ENCODE measurements at places on chromosomes 7 and 10. TPM values are rescaled to one million over a fixed set of nuclear protein-coding genes. Genes with fewer than 3 reads are reported as not detected.

DNA sequence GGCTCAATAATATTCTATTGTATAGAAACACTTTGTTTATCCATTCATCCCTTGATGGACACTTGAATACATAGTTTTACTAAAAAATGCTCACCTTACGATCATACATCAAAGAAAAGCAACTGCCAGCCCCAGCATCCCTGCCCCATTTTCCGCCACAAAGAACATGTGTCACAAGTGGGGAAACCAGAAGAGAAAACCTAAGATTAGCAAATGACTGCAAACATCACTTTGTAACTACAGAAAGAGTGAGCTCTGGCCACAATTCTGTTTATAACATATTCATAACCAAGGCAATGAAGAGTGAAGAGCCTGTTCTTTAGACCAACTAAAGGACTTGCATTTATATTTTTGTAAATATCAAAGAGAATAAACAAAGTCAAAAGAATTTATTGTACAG is 89.8 kb downstream of the DOCK4 start:
- H3K36me3 ChIP-seq = no peaks in the 10 kb centered on the region
- H3K4me3 ChIP-seq = no peak overlapping the region
- no peaks in the 10 kb centered on the region for H3K27me3 ChIP-seq

DNA sequence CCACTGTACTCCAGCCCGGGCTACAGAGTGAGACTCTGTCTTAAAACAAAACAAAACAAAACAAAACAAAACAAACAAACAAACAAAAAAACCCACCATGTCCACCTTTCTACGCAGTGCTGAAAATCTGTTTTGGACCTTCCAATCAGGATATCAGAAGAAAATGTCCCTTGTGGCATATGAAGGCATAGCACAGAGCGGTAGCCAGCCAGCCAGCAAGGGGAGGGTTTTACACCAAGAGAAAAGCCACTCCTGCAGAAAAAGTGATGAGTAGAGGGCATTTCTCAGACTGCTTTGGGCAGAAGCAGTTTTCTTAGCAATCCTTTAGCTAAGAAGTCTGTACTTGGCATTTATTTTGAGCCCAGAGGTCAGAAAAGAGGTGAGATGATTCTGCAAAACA is 612.2 kb downstream of the TYW1 start:
- no peaks in the 10 kb centered on the region for H3K36me3 ChIP-seq
- no peak overlapping the region for H3K4me3 ChIP-seq
- DNase-seq = no peak
- H3K4me1 ChIP-seq = no peaks in the 10 kb centered on the region

DNA sequence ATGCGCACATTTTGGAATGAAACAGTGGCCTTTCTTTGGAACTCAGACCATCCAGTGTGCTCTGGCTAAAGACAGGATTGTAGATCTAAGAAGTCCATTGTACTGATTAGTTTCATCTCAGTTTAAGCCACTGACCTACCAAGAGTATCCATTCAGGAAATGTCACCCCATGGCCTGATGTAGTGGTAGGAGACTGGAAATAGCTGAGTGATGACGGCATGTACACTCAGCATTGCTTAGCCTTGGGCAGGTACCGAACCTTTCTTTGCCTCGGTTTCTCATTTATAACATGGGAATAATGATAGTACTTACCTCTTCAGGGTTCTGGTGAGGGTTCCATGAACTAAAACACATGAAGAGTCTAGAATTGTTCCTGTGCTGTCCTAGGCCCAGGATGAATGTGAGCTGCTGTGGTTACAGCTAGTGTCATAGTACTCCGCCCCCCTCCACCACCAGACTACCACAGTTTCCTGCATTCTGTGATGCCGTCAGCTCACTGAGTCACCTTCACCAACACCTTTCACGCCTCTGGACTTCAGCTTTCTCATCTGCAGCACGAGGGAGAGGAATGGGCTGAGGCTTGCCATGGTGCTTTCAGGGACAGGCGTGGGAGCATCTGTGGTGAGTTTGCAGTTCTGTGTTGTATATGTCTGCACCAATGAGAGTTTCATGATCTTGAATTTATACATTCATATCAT is 484.0 kb upstream of the GALNT17 start:
- H3K4me3 ChIP-seq = no peak overlapping the region
- no peaks in the 10 kb centered on the region for H3K4me1 ChIP-seq
- H3K27me3 ChIP-seq = no peaks in the 10 kb centered on the region
- DNase-seq = no peak
- no peaks in the 10 kb centered on the region for H3K36me3 ChIP-seq
- no peak overlapping the region for H3K27ac ChIP-seq

GRCh38 chr7:47534322-47535034 is 47.4 kb downstream of the TNS3 start:
- no peak overlapping the region for H3K4me3 ChIP-seq
- peaks cover 44% of the 10 kb centered on the region for H3K4me1 ChIP-seq
- peak overlapping the region; percentile 10 for H3K27ac ChIP-seq
- H3K36me3 ChIP-seq = no peaks in the 10 kb centered on the region
- DNase-seq = no peak
- no peaks in the 10 kb centered on the region for H3K27me3 ChIP-seq

Gene ZNF736
- total RNA-seq = 24.5 TPM

Gene SFMBT2
- 15.3 TPM for total RNA-seq

Gene TMEM236
- 1.9 TPM for total RNA-seq
